HuH-7.5 (cell line): ENCODE measurements at places on chromosomes 6 and 20.

GRCh38 chr6:33118525-33119123 is 42.8 kb downstream of the HLA-DPB1 start:
- no peak for DNase-seq

DNA sequence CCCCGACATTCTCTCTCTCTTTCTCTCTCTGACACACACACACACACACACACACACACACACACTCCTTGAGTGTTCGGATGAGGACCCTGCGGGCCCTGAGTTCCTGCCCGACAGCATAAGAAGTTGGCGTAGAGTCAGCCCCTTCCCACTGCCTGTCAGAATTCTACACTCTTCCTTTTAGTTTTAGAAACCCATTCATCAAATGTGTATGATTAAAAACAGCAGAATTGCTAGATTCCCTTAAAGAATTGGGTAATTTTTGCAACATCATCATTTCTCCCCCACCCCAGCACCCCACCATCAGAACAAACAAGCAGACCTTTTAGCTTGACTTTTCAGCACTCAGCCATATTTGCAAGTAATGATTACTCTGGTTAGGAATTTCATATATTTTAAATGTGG is 322.8 kb downstream of the FARS2 start:
- DNase-seq: no peak

DNA sequence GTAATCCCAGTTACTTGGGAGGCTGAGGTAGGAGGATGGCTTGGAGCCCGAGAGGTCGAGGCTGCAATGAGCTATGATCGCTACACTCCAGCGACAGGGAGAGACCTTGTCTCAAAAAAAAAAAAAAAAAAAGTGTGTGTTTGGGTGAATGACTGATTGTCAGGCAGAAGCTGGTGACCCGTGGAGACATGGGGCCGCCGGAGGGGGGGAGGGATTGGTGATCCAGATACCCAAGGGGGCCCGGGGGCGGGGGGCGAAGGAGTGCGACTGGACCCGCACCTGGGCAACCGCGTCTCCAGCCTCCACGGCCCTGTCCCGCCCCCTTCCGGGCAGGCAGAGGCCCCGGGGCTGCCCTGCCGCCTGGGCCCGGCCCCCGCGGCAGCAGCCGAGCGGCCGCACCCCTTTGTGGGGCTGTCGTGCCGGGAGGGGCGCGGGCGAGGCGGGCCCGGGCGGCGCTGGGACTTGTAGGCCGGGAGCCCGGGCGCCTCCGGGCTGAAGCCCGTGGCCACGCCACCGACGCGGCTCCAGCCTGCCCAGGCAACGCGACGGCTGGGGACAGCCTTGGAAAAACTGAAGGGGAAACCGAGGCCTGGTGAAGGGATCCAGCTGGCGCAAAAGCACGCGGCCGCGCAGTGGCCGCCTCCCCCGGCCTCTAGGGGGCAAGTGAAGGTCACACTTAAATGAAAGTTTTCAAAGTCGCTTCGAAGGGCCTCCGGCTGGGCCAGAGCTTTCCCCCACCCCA is 2.1 kb upstream of the RBM38 start:
- DNase-seq: peak; percentile 83

- DNase-seq: no peak
Observed at GRCh38 chr20:49865559-49865958, 49.8 kb downstream of the SPATA2 start.

DNA sequence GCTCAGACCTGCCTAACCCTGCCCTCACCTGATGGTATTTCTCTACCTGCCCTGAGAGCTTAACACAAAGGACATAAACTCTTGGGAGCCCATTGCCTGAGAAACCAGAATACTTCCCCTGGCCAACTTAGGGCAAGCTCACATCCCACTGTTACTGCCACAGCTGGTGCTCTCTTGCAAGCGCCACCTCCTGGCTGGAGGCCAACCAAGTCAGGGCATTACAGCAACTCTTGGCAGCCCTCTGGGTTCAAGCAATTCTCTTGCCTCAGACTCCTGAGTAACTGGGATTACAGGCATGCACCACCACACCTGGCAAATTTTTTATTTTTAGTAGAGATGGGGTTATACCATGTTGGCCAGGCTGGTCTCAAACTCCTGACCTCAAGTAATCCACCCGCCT is 70.1 kb downstream of the HECA start:
- DNase-seq: no peak

DNA sequence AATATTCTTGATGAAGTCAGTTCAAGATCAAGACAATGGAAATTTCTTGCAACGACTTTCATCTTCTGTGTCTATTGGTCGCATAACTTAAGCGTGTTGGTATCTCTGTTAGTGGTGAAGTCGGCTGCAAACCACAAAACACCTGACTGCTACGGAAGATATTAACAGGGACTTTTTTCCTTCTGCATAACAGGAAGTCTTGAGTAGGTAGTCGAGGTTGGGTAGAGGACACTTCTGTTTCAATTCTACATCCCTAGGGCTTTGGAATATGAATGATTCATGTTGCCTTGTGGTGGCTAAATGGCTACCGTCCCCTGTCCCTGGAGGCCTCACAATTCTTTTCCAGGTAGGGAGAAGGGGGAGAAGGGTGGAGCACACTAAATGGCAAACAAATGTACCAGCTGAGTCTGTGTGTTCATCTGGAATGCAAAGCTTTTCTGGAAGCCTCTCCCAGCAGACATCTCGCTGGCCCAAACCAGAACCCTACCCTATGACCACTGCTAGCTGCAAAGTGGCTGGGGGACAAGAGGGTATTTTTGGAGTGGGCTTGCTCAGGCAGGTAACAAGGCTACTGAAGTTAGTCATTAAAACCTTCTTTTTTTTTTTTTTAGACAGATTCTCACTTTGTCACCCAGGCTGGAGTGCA is 34.6 kb upstream of the NKX2-2 start:
- no peak for DNase-seq

GRCh38 chr6:170147832-170148708 is 142.8 kb downstream of the DLL1 start:
- DNase-seq: no peak

DNA sequence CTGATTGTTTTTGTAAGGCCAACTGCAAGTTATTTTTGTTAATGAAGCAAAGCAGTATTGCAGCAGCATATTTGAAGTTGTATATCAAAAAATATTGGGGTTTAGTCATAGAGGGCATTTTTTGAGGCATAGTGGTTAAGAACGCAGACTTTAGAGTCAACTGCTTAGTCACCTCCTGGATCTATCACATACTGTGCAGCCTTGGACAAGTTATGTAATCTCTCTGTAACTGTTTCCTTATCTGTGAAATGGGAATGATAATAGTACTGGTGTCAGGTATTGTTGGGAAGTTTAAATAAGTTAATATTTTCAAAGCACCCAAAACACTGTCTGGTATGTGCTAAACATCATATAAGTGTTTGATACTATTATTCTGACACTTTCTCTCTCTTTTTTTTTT is 27.2 kb upstream of the EFHC1 start:
- DNase-seq: no peak
